ENCODE measurements at places on chromosomes 11 and 22.

DNA sequence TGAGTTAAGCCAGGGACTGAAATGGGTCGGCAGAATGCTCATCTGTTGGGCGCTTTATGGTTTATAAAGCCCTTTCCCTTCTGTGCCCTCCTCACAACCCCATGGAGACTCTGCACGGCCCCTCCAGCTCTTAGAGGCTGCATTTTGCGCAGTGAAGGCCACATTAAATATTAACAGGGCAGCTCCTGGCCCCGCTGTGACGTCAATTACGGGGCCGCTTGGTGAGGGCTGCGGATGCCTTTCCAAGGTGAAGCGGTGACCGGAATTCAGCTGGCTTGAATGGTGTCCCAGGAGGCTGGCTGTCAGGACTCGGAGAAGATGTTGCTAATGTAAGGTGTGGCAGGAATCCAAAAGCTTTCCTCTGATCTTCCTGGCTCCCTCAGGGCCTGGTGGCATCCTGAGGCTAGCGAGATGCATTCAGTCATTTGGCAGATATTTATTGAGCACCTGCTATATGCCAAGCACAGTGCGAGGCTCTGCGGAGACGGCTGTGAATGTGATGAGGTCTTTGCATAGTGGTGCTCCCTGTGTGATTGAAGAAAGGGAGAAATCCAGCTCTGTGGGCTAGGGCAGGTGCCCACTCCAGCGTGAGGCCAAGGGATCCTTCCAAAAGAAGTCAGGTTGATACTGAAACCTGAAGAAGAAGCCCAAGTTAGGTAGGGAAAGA is 10.4 kb upstream of the YWHAH start:
- DNase-seq = no peak

- no peak for DNase-seq
Measured at GRCh38 chr11:59247531-59248227, 35.0 kb upstream of the MPEG1 start.

GRCh38 chr11:71096751-71097388 is 155.5 kb downstream of the SHANK2 start:
- no peak for DNase-seq

DNA sequence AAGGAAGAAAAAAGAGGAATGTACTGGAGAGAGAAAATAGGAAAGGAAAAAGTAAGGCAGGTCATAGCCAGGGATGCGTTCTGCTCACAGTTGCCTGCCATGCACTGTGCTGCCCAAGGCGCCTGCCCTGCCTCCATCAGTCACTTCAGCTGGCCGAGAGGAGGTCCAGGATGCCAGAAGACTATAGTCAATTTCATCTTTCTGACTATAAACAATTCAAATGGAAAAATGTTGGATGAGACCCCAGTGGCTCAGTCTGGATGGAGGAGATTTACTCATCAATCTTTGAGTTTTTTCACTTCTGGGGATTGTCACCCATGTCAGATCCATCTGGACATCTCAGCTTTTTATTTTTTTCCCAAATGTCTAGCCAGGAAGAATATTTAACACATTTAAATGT is 36.7 kb upstream of the CLMP start:
- no peak for DNase-seq

DNA sequence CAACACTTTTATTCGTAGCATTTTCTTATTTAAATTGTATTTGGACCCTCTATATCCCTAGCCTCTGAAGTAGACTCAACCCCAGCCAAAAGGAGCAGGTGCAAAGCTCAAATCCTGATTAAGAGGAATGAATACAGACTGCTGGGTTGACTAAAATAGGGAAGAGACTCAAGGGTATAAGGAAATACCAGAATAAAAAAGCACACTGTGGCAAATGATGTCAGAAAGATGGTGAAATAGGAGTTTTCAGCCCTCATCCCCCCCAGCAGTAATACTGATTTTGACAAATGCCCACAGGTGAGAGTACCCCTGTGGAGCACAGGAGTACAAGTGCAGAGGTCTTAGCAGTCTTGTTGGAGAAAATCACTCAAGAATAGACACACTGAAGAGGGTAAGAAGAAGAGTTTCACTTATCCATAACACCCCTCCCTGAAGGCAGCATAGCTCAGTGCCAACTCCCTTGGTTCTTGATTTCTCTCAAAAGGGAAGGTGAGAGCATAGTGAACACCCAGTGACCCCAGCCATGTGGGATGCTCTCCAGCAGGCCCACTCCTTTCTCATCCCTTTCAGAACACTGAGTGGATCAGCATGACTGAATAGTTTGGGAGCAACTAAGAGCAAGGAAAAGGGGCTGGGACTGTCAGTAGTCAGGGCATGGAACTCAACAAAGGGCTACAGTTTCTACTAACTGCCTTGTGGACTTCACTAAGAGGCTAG is 71.7 kb downstream of the TBC1D22A start:
- DNase-seq = no peak

DNA sequence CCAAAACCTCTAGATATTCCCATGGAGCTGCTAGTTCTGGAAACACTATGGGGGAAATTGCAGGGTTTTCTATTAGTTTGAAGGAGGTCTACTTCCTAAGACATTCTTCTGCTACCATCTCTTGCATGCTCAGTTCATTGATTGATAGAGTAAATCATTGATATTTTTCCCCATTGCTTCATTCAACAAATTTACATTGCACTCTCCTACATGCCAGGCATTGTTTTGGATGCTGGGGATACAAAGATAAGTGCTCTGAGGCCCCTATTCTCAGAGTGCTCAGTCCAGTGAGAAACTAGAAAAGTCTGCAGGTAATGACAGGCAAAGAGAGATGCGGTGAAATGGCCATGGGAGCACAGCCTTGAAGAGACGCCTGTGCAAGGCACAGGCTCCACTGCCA is 313.1 kb downstream of the KIRREL3 start:
- no peak for DNase-seq

DNA sequence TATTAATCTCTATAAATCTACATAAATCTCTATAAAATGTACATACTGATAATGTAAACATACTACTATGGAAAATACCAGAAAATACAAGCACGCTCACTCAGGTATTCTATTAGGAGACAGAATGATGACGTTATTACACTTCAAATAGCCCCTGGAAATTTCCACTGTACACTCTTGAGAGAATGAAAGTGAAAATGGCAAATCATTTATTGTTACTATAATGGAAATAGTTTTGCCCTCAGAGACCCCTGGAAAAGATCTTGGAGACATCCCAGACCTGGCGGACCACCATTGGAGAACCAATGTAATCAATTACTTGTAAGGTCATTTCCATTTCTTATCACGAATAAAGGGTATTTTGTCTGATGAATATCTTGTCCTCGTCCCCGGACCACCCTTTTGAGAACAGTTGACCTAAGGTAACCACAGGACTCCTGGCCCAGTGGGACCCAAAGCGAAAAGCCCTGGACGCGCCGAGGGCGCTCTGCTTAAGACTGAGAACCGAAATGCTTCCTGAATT is 509 bp upstream of the PRRG4 start:
- DNase-seq = no peak

- DNase-seq = peak; percentile 85
Measured at GRCh38 chr11:64246871-64247728, at the start of gene PPP1R14B. TSS of gene PPP1R14B (minus strand) at chr11:64246943. CDS start at chr11:64246673, 270 bp downstream.

DNA sequence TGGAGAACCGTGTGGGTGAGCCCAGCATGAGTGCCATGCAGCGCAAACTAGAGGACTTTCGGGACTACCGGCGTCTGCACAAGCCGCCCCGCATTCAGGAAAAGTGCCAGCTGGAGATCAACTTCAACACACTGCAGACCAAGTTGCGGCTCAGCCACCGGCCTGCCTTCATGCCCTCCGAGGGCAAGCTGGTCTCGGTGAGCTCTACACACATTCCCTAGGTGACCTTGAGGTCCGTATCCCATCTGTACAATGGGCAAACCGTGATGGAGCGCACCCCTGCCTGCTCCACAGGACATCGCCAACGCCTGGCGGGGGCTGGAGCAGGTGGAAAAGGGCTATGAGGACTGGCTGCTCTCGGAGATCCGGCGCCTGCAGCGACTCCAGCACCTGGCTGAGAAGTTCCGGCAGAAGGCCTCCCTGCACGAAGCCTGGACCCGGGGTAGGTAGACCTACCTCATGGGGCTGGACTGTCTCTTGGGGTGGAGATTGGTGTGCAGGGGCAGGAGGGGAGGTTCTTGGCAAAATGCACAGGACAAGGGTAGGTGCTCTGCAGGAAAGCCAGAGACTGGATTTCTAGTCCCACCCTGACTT is 10.6 kb downstream of the CTSF start:
- DNase-seq = no peak

DNA sequence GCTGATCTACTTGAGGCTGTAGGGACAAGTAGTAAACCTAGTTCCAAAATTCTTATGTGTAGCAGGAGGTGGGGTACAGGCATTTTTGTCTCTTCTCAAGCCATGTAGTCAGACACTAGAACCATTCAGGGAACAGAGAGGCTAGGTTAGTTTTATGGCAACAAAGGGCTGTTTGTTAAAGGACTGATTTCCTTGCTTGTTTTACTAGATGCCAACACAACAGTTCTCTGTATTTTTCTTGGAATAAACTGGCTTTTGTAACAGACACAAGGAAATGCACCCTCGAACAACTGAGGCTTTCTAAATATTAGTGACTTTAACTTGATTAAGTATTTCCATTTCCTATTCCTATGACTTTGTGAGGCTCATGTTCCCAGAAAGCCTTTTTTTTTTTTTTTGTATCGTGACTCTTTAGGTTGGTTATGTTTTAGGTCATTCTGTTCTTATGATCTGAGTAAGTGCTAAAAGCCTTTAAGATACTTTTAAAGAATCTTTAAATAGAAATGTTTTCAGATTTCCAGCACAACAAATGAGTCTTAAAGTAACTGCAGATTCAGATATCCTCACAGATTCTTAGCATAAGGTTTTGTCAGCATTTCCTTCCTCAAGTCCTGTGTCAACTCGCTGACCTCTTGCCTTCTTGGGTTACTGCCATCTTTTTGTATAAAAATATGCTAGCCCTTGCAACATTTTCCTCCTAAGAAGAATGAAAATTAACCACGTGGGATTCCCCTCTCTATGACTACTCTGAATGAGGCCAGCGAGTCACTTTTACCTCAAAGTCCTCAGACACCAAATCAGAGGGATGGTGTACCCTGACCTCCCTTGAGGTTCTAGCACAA is 92.5 kb downstream of the CCDC83 start:
- no peak for DNase-seq

All from OCI-LY7 (cell line).